Motor neuron (in vitro differentiated cells): ENCODE measurements at places on chromosomes 16 and 17. TPM values are rescaled to one million over a fixed set of nuclear protein-coding genes. Genes with fewer than 3 reads are reported as not detected.

KREMEN2 gene
- 0.22 and 0.36 TPM in 2 replicates for total RNA-seq

HLF gene
- 0.31 and 0.90 TPM in 2 replicates for total RNA-seq

ABCA6 gene
- total RNA-seq = 1.0 and 1.6 TPM in 2 replicates

OR1A1 gene
- total RNA-seq = 0.07 TPM in 1 of 2 replicates, not detected in the other

MT1F gene
- total RNA-seq = 156 and 162 TPM in 2 replicates

RNF157 gene
- 20.5 and 22.5 TPM in 2 replicates for total RNA-seq

MYH8 gene
- under 0.01 and 0.06 TPM in 2 replicates for total RNA-seq

PGS1 gene
- 29.6 and 31.7 TPM in 2 replicates for total RNA-seq

FBXL16 gene
- total RNA-seq = 5.3 TPM in 2 replicates

KRTAP4-3 gene
- total RNA-seq = not detected in 2 replicates

P3H4 gene
- 17.6 TPM in 2 replicates for total RNA-seq

CSHL1 gene
- 0.43 and 0.53 TPM in 2 replicates for total RNA-seq

TRAP1 gene
- total RNA-seq = 111 and 114 TPM in 2 replicates

C17orf107 gene
- total RNA-seq = 0.86 and 1.2 TPM in 2 replicates

ZNF385C gene
- total RNA-seq = 2.1 and 2.2 TPM in 2 replicates

NKIRAS2 gene
- 60.1 and 65.8 TPM in 2 replicates for total RNA-seq

CACNG5 gene
- 3.3 and 4.8 TPM in 2 replicates for total RNA-seq

TSPOAP1 gene
- total RNA-seq = 22.6 and 23.0 TPM in 2 replicates

CHP2 gene
- total RNA-seq = not detected in 2 replicates

GNGT2 gene
- total RNA-seq = 0.45 and 2.0 TPM in 2 replicates

OR1F1 gene
- total RNA-seq = 2.7 TPM in 1 of 2 replicates, not detected in the other

CCL2 gene
- total RNA-seq = 318 and 328 TPM in 2 replicates

CLEC19A gene
- total RNA-seq = 0.33 and 0.73 TPM in 2 replicates

CARD14 gene
- total RNA-seq = 2.2 and 2.7 TPM in 2 replicates
